Esophagus muscularis mucosa (tissue), 4 donors: ENCODE measurements at places on chromosomes 5 and 9. TPM values are rescaled to one million over a fixed set of nuclear protein-coding genes. Genes with fewer than 3 reads are reported as not detected.

GRCh38 chr5:29992248-29992647, 1201.2 kb upstream of the CDH6 start:
- H3K4me3 ChIP-seq, result no peak overlapping the region
- no peaks in the 10 kb centered on the region for H3K4me1 ChIP-seq
- H3K36me3 ChIP-seq, result no peaks in the 10 kb centered on the region
- no peak for DNase-seq

Gene SOWAHA
- total RNA-seq, result 0.83 TPM

DNA sequence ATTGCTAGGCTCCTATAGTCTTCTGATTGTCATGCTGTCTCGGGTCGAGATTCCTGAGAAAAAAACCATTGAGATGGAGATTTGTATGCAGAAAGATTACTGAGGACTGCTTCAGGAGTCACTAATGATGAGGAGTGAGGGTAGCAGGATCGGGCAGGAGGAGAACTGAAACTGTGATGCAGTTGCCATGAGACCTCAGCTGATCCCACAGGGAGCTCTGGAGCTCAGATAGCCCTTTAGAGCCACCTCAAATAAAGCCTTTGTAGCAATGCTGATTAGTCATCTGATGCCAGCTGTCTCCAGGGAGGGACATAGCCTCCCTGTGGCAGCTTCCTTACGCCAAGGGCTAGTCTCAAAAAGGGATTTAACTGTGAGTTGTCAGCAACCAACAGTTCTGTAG, 256.9 kb downstream of the DMAC1 start:
- no peak overlapping the region for H3K4me3 ChIP-seq
- H3K27ac ChIP-seq, result no peak overlapping the region
- no peaks in the 10 kb centered on the region for H3K36me3 ChIP-seq
- H3K27me3 ChIP-seq, result no peaks in the 10 kb centered on the region
- no peaks in the 10 kb centered on the region for H3K4me1 ChIP-seq

DNA sequence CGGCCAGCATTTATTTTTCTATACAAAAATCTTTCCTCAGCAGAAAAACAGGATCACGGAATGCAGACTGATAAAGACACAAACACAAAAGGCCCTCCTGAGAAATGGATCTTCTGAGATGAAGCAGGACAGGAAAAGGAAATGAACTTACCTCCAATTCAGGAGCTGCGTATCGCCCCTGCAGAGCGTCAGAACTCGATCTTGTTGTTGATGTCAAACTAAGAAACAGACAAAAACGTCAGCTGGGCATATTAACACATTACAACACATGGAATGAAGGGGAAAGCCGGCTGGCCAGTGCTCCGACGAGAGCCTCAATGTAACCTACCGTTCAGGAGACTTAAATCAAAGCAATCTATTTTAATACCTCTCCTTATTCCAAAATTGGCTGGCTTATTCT, 105.1 kb downstream of the SERINC5 start:
- no peaks in the 10 kb centered on the region for H3K27me3 ChIP-seq
- H3K27ac ChIP-seq, result no peak overlapping the region
- no peaks in the 10 kb centered on the region for H3K4me1 ChIP-seq
- peaks cover 8% of the 10 kb centered on the region for H3K36me3 ChIP-seq

Gene TOR4A
- 5.0 TPM for total RNA-seq
